ENCODE measurements at places on chromosomes 2 and 18.

GRCh38 chr2:68044099-68044498 lies 18.7 kb downstream of the C1D start:
- DNase-seq: no peak

DNA sequence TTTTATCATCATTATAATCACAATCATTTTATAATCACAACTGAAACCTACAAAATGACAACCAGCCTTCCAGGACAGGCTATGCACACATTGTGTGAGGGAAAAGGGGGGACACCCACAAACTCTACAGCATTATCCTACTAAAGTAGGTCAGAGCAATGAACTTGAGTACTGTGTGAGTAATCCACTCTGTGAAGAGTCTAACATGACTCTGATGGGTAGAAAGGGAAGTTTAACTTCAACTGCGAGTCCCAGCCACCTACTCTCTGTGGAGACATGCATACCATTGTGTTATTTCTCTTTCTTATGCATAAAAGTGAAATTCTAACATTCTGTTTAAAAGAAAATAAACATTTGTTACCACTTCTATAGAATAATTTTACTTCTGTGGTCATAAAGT lies 177.9 kb downstream of the ZNF516 start:
- no peak for DNase-seq

DNA sequence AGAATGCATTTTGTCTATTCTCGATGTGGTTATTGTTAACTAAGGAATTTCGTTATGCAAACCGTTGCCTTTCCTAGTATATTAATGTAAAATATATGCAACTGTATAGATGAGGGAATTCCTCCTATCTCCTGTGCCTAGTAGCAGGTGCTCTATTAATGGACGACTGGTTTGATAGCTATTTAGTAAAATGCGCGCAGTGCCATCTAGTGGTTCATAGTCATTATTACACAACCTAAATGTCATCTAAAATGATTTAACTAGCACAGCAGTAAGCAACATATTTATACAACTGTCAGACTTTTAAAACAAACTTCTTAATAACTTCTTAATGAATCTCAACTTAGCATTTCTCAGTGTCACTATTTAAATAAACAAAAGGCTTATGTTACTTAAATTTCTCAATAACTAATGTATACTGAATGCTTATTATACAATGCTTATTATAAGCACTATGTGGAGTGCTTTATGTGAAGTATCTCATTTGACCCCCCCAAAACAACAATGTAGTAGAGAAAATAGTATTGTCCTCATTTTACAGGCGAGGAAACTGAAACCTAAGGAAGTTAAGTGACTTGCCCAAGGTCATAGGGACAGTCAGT lies 77.9 kb downstream of the DTNA start:
- peak; percentile 81 for DNase-seq

- DNase-seq: no peak
Measured at GRCh38 chr2:53104263-53104662, 663.3 kb upstream of the CHAC2 start.

GRCh38 chr2:222912776-222913175 lies 51.9 kb downstream of the ACSL3 start:
- DNase-seq: no peak

GRCh38 chr2:207474863-207475485 lies 54.8 kb upstream of the CREB1 start:
- peak; percentile 13 for DNase-seq

GRCh38 chr2:186603286-186603685 lies 13.4 kb downstream of the ITGAV start:
- DNase-seq: no peak

GRCh38 chr2:31132786-31133185 lies 5.5 kb downstream of the GALNT14 start:
- no peak for DNase-seq

- DNase-seq: no peak
Measured at GRCh38 chr2:61834893-61835292, 19.0 kb downstream of the FAM161A start.

DNA sequence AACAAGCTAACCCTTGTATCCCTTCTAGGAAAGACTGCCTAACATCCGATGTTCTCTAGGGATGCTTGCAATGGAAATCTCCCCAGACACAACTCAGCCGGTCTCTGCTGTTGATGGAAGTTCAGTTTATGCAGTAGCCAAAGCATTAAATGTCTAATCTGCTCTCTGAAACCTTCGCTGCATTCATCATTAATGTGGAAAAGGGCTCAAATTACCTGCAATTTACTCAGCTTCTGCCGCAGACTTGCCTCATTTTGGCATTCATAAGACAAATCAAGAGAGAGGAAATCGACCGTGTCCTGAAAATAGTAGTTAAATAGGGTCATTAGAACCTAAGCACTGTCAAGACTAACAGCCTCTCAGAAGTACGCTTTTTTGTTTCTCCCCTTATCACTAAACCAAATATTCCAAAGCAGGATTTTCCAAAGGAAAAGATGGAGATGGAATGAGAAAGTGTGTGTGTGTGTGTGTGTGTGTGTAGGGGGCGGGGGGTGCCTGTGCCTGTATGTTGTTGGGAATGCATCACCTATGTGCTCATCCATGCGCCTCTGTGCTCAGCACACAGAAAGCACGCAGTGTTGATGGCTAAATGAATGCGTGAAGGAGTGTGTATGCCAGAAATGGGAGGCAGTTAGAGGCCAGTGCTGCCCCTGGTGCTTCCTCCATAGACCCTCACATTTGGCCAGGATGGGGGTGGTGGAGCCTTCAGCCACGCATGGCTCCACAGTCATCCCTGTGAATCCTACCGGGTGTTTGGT lies 7.4 kb downstream of the LCT start:
- peak; percentile 91 for DNase-seq

DNA sequence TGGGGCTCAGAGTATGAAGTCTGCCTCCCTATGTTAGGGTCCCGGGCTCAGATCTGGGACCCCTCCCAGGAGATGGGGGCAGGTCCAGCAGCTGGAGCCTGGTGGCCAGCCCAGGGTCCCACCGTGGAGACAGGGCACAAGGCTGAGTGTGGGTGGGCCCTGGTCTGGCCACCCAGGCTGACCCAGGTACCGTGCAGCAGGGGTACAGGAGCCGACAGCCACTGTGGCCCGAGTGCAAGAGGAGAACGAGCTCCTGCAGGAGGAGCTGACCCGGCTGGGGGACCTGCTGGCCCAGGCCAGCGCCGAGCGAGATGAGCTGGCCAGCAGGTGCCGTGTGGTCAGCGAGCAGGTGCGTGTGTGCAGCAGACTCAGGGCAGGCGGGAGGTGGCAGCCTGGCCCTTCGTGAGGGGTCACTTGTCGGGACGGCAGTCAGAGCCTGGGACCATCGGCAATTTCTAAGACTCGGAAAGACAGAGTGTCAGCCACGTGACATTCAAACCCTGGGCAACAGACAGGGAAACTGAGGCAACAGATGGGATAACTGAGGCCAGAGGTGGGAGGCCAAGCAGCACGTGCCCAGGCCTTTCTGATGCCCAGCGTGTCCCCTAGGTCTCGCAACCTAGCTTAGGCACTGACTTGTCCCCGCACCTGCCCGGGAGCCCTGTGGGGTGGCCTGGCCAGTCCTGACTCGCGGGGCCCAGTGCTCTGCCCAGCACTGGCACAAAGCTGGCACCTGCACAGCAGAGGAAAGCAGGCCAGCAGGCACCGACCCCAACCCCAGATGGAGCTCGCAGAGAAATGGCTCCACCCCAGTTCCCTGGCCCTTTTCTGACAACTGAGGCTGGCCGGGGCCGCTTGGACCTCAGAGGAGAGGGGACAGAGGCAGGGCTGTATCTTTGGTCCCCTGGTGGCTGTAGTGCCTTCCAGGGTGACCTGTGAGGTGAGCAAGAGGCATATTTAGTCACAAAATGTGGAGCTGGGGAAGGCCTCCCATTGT lies 13.9 kb downstream of the CROCC2 start:
- no peak for DNase-seq

GRCh38 chr18:46222710-46223360 lies 118.7 kb downstream of the HAUS1 start:
- no peak for DNase-seq

DNA sequence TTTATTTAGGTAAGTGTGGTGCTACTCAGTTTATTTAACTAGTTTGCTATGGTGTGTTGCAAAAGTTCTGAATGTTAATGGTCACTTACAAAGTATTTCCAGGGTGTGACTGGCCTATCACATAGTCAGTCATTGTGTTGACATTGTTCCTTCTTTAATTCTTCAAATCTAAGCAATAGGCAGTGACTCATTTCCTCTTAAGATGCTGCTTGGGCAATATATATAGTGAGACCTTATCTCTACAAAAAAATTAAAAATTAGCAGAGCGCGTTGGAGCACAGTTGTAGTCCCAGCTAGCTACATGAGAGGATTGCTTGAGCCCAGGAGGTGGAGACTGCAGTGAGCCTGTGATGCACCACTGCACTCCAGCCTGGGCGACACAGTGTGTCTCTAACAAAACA lies 5.8 kb upstream of the CCDC88A start:
- no peak for DNase-seq

GRCh38 chr2:113283704-113284284 lies 5.1 kb upstream of the PAX8 start:
- DNase-seq: no peak

DNA sequence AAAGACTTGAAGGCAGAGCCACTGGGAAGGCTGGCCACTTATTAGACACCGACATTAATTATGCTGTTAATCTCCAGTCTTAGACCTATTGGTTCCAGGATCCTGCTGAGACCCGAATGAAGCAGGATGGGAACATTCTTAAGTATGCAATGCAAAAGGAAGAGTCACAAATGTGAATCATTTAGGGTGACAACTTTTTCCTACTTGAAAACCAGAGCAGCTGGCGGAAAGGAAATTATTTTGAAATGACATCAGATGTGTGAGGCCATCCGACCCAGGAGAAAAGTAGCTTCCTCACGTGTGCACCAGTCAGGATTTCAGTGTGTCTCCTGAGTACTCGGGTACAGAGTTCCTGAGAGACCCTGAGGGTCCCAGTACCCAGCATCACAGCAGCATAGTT lies 222.9 kb upstream of the NCKAP5 start:
- no peak for DNase-seq

DNA sequence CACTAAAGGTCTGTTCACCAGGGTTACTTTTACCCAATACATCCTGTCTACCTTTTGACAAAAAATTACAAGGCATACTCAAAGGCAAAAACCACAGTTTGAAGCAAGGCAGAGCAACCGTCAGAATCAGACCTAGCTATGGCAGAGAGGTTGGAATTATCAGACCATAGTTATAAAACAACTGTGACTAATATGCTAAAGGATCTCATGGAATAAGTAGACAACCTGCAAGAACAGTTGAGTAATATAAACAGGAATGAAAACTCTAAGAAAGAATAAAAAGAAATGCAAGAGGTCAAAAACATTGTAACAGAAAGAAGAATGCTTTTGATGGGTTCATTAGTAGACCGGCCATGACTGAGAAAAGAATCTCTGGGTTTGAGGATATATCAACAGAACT lies 318.8 kb upstream of the KCNH7 start:
- DNase-seq: no peak

DNA sequence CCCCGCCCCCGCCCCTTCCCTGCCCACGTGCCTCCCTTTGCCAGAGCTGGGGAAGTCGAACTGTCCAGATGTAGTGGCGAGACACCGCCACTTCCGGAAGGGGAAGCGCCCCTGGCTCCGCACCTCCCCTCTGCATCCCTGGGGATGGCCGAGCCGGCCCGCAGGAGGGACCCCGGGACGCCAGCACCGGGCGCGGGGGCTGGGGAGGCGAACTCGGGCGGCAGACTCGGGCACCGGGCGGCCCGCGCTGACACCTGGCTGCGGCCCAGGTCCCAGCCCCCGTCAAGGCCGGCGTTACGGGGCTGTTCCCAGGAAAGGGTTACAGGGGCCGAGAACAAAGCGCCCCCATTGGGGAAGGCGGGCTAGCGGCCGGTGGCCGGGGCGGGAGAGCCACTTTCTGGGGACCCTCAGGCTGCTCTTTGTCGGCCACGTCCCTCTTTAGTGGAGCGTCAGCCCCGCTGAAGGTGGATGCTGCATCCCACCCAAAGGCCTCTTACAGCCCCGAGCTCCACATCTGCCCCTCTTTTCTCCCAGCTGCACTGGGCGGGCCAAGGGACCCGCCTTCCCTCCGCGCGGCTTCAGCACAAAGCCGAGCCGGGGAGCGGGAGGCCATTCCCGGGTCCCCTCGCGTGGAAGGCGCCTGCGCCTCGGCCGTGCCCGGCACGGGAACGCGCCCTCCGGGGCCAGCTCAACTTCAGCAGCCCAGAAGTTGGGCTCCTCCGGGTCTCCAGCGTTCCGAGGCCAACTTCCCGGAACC lies 1.3 kb downstream of the SDC1 start:
- peak; percentile 70 for DNase-seq

GRCh38 chr2:127347015-127347414 lies 40.8 kb downstream of the MAP3K2 start:
- no peak for DNase-seq

DNA sequence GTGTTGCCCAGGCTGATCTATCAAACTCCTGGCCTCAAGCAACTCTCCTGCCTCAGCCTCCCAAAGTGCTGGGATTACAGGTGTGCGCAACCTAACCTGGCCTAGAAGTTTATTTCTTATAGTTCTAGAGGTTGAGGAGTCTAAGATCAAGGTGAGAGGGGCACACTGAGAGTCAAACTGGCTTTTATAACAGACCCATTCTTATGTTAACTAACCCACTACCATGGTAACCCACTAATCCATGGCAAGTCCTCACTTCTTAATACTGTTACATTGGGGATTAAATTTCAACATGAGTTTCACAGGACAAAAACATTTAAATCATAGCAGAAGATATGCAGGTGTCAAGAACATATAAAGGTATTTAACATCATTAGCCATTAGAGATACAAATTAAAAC lies 50.6 kb downstream of the MDH1 start:
- no peak for DNase-seq

- no peak for DNase-seq
Measured at GRCh38 chr2:30139131-30139870, 7.5 kb upstream of the YPEL5 start.

DNA sequence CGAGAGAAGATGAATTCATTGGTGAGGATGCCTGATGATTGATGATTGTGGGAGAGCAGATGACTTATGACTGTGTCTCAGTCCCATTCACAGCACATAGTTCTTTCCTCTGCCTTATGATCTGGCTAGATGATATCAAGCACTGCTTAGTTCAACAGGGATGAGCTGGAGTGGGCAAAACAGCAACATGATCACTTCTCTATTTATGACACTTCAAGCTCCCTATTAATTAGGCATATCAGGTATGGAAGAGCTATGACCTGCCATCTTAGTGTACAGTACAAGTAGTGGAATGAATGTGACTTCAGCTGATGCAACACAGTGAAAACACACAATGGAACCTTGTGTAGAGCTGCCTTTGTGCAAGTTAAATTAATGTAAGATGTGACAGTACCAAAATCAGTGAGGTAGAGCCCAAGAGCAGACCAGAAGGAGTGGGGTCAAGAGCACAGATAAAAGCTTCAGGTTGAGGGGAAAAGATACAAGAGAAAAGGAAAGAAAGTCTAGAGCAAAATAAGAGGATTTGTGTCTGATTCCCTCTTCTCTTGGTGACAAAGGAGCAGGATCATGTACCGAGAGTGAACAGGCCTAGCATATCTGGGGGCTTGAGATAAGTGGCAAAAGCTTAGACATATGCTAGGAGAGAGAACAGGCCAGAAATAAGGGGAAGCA lies 93.0 kb upstream of the MYO3B start:
- DNase-seq: no peak

- DNase-seq: peak; percentile 39
Measured at GRCh38 chr18:13910986-13911385, 4.3 kb downstream of the MC2R start.
